ENCODE measurements at places on chromosomes 5 and 9.

GRCh38 chr5:141841378-141842180, 36.6 kb downstream of the PCDH1 start:
- no peak for DNase-seq

DNA sequence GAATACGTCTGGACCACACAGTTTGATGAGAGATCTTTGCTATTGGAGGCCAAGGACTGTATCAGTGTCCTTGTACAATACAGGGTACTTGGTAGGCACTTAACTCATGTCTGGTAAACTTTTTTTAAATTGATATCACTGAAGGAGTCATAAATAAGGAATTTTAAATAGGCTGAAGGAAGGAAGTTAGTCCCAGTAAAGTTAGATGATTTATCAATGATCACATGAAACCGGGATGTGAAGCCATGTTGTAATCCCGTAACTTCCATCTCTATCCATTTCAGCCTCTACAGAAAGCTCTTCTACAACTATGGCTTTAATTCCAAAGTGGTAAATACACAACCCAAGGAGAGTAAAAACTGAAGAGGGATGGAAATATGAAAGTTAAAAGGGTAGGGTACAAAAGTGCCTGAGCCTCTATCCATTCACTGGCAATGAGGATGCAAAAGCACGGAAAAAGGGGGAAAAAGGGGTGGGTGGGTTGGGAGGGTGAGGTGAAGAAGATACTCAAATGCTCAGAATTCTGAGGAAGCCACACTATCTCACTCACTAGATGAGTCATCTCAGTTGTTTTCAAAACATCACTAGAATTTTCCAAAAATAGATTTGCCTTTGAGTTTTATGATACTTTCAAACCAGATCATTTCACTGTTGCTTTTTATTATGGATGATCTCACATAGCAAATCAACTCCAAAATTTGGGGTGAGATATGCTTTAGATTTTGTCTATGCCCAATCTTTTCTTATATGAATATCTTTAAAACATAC, 1053.5 kb downstream of the NR2F1-AS1 start:
- DNase-seq: no peak

GRCh38 chr9:73023025-73023541, 70.2 kb upstream of the ALDH1A1 start:
- DNase-seq: peak; percentile 29

- DNase-seq: no peak
Measured at GRCh38 chr9:121599872-121600585, 51.4 kb upstream of the DAB2IP start.

DNA sequence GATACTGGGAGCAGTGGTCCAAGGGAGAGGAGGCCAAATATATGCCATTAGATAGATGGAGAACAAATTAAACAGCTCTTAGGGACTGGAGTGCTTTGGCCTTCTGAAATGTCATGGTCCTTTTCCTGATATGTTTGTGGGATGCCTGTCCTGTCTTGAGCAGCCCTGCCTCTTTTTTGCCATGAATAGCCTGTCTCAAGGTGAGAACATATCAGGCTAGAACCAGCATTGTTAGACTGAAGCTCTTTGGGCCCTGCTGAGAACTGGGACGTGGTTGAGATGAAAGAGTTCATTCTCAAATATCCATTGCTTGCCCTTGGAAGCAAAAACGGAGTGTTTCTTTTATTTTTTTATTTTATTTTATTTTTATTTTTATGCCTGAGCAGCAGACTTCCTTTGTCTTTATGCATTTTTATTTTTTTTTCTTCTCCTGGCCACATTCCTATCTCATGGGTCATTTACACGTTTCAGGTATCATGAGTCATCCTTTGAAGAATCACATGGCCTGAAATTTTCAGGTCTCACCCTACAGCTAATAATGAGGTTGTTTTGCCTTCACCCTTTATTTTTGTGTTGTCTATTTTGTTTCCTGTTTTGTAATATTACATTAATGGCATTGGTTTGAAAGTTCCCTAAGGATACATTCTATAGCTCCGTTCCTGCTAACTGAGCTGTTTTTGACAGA, 371.4 kb downstream of the PSAT1 start:
- no peak for DNase-seq

DNA sequence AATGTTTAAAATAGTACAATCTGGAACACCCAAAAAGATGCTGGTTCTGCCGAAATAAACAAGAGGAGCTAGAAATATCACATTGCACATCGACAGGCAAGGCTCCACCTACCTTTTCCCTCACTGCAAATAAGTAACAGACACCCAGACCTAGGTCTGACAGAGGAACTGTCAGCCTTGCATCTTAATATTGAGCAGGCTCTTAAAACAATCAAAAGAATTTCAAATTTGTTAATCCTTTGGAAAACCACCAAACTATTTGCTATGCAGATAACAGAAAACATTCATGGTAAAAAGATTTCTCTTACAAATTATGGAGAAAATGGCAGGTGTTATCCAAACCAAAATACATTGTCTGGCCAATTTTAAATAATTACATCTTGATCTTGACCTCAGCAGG, 71.3 kb downstream of the FRMD3 start:
- no peak for DNase-seq

- no peak for DNase-seq
Measured at GRCh38 chr5:33043343-33043997, 332.3 kb downstream of the NPR3 start.

- no peak for DNase-seq
Measured at GRCh38 chr5:156479849-156480248, 152.9 kb downstream of the SGCD start.

- DNase-seq: no peak
Measured at GRCh38 chr9:107214915-107215314, 68.2 kb upstream of the RAD23B start.

- no peak for DNase-seq
Measured at GRCh38 chr9:98983295-98984268, 39.9 kb downstream of the COL15A1 start.

DNA sequence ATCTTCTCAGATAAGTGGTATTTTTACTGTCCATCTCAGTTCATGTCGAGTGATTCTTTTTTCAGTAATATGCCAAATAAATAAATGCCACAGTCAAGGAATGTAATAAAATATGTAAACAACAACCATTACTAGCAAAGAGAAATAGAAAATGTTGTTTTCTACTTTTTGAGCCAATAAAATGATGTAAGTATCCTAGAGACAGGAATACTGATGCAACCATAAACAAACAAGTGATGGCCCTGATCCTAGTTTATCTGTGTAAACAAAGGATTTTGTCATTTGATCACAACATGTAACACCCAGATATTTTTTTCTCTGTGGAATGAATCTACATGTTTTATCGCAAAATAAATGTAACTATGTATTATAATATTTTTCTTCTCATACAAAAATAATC, 1852.8 kb downstream of the EFNA5 start:
- no peak for DNase-seq

DNA sequence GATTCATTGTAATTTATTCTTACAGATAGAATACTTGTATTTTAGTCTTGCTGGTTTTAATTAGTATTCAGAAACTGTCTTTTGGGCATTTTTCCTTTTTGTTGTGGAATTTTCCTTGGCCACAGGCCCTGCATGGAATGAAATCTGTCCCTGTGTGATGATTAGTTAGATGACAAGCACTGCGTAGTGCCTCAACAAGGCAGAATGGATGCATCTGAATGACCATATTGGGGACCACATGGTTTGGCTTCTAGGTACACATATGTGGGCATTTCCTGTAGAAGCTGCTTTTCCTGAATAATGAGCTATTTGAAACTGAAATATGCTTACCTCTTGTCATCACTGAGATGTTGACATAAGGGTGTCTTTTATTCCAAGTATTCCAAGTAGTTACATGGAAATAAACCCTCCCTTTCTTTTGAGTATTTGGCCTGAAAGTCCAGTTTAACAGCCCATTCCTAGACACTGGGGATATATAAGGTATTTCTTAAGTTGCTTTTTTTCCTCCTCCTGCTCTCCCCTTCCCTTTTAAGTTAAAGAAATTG, 147.3 kb downstream of the YTHDC2 start:
- no peak for DNase-seq

DNA sequence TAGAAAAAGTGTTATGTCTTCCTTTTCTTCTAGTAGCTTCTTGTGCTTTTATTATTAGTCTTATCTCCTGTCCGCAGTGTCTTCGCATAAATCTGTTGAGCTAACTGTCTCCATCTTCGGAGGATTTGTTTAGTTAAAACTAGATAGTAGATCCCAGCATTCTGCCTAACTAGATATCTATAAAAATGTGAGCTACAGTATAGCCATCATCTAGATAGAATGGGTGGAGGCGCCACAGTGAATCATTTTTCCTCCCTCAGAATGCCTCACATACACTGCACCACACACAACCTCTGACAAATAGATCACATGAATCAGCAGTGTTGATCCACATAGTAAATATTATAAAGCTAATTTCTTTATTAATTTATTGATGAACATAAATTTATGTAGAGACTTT, 220.3 kb upstream of the GAS1 start:
- no peak for DNase-seq

GRCh38 chr9:36993933-36994764, 39.9 kb downstream of the PAX5 start:
- DNase-seq: no peak

GRCh38 chr5:21263361-21263760, 1275.4 kb upstream of the CDH18 start:
- DNase-seq: no peak
